HepG2 (cell line): ENCODE measurements at places on chromosomes 2 and 18.

DNA sequence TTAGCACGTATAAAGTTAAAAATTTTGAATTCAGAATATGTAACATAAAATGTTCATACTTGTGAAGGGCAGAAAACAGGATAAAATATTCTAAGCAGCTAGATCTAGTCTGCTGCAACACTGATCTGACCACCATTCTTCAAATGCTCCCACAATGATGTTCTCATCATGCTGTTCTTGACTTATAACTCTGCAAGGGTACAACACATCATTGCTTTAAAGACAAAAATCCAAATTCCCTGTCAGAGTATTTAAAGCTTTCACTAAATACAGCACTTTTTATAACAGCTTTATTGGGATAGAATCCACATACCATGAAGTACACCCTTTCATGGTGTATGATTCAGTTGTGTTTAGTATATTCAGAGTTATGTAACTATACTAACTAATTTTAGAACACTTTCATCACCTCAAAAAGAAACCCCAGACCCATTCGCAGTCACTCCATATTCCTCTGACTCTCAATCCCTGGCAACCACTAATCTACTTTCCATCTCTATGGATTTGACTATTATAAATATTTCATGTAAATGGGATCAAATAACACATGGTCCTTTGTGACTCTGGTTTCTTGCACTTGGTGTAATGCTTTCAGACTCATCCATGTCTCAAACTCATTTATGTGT lies 56.4 kb downstream of the MAP4K3 start:
- no peak for DNase-seq

DNA sequence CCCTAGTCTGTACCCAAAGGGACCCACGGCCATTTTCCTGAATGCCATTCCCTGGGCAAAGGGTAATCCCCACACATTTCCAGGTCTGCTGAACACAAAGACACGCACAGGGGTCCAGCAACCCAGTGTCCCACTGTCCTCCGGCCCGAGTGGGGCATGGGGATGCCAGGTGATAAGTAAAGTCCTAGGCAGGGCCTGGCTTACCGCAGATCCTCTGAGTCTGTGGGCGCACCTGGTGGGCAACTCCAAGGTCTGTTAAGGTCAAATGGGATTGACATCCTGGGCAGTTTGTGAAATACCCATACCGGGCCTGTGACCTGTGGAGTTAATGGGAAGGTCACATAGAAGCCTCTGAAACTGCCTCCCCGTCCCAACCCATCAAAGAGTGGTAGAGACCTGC lies 116.1 kb downstream of the EIPR1 start:
- no peak for DNase-seq

DNA sequence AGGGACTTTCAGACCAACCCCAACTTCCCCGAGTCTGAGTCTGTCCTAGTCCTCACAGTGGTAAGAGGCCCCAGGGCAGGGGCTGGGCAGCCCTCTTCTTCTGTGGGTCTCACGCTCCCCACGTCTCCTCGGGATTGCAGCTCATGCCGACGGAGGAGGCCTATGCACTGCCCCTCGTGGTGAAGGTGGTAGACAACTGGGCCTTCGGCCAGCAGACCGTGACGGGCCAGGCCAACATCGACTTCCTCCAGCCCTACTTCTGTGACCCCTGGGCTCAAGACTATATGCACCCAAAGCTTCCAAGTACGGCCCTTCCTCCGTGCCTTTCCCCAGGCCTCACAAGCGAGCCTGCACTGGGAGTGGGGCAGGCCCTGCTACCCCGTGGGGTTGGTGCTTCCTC lies 44.3 kb downstream of the LMAN2L start:
- DNase-seq = no peak

DNA sequence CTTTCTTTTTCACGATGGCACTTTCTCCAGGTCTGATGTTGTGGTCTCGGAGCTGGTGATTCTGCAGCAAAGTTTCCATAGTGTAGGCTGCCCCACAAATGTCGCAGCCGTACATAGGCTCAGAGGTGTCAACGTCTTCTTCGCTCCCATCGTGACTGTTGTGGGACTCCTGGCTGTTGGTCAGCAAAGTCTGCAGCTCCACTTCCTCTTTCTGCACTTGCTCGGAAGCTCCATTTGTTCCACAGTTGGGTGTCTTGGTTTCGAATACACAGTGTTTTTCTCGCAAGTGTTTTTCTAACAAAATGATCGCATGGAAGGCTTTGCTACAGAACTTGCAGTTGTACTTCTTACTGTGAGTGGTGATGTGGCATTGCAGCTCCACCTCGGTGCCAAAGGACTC lies 126.8 kb downstream of the ZNF521 start:
- no peak for DNase-seq

GRCh38 chr2:164849506-164849905 lies 7.9 kb upstream of the COBLL1 start:
- no peak for DNase-seq

- no peak for DNase-seq
These were observed 50.2 kb downstream of the EMILIN2 start for GRCh38 chr18:2896990-2897389.

- DNase-seq = no peak
These were observed 252.2 kb downstream of the KLHL29 start for GRCh38 chr2:23637011-23637778.

DNA sequence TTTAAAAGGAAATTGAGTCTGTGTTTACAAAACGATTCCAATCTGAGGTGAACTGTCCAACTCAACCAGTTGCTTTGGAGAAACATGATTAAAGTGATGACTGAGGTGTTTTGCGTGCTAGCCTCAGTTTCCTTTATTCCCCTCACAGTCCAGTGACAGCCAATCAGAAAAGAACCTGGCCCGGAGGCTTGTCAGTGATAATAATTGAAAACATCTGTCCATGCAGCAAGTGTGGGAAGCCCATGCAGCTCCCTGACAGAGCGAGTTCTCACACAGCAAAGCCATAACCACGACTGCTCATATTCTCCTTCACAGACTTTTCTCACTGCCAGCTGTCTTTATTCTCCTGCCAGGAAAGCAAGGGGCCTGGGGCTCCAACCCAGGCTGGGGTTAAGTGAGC lies 613.4 kb downstream of the ARHGAP15 start:
- DNase-seq = no peak

GRCh38 chr2:154697418-154698252 lies 860 bp upstream of the KCNJ3 start:
- no peak for DNase-seq

- no peak for DNase-seq
These were observed 117.2 kb upstream of the KLF7 start for GRCh38 chr2:207282916-207283315.

GRCh38 chr2:216012133-216012829 lies 1.1 kb downstream of the MREG start:
- DNase-seq = peak; percentile 86

- DNase-seq = no peak
These were observed 332.9 kb upstream of the DCC start for GRCh38 chr18:52007105-52007504.

DNA sequence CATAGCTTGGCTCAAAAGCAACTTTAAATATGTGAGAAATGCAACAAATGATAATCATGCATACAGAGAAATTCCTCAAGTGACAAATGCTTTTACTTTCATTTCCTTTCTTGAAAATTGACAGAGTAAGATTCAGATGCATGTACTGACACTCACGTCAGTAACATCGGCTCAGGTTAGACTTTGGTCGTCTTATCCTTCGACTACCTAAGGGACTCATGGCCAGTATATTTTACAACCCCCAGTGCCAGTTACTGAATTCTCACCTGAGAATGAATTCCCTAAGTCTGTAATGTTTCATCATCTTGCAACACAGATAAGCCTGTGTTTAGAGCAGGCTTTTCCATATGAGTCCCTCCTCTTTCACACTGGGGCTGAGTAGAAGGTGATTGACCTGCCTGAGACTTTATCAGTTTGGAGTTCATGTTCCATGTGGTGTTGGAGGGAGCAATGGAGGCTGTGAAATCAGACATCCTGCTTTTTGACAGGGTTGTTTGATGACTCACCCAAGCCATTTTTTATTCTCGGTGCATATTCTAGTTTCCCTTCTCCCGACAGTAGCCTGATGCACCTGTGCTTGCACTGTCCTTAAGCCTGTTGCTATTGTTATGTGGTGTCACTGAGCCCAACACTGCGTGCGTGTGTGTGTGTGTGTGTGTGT lies 30.5 kb upstream of the ATP8B1 start:
- peak; percentile 16 for DNase-seq

- no peak for DNase-seq
These were observed 25.1 kb upstream of the PRLH start for GRCh38 chr2:237541243-237541642.

- no peak for DNase-seq
These were observed 136.3 kb downstream of the TMEM17 start for GRCh38 chr2:62369541-62370202.

GRCh38 chr2:48279344-48280090 lies 250.4 kb upstream of the STON1 start:
- no peak for DNase-seq

- DNase-seq = no peak
These were observed 165.5 kb downstream of the GCA start for GRCh38 chr2:162509288-162509968.

- no peak for DNase-seq
These were observed 115.2 kb downstream of the MARCHF4 start for GRCh38 chr2:216257089-216257488.

- DNase-seq = no peak
These were observed 364.3 kb upstream of the LRP1B start for GRCh38 chr2:142495141-142495540.

- DNase-seq = no peak
These were observed 995.2 kb upstream of the CDH2 start for GRCh38 chr18:29171892-29172755.

DNA sequence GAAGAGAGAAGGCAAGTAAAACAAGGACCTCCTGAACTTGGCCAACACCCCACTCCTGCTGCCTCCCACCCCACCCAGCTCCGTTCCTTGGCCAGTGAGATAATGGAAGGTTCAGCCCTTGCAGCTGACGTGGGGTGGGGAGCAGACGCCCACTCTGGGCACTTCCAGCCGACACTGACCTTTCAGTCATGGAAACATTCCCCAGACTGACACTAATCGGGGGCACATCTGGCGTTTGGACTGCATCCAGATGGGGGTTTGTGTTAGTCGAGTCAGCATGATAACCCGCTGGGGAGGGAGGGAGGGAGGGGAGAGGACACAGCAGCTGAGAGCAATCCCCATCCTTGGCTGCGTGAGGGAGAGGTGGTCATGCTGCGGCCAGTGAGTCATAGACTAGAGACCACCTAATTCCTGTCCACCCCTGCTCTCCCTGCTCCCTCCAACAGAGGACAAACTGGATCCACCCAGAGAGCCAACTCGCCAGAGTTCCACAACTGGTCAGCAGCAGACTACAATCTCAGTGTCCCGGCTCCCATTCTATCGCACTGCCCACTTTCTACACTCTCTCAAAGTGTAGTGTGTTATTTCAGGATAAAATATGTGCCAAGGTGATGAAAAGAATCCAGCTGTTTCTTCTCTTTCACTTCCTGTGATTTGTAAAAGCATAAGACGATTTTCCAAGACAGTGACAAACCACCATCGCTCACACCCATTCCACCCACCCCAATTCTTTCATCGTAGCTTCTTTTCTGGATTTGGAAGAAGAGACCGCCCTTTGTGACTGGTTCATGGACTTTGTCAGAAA lies 115.4 kb upstream of the PKDCC start:
- no peak for DNase-seq
